ENCODE measurements at places on chromosomes 2 and 18. TPM values are rescaled to one million over a fixed set of nuclear protein-coding genes. Genes with fewer than 3 reads are reported as not detected.

The KLF7 gene
- total RNA-seq: 21.2 TPM

The MREG gene
- total RNA-seq: 0.99 TPM

The RTP5 gene
- not detected for total RNA-seq

The HOXD1 gene
- 0.71 TPM for total RNA-seq

The ALPG gene
- total RNA-seq: not detected
